NCI-H748 treated with DMSO at 0.1 percent for 48 hours (cell line): ENCODE measurements at places on chromosomes 6 and 20.

GRCh38 chr6:37036146-37036545 lies 30.7 kb downstream of the FGD2 start:
- DNase-seq: no peak

GRCh38 chr20:23923311-23923710 lies 43.8 kb upstream of the CST5 start:
- DNase-seq: no peak

DNA sequence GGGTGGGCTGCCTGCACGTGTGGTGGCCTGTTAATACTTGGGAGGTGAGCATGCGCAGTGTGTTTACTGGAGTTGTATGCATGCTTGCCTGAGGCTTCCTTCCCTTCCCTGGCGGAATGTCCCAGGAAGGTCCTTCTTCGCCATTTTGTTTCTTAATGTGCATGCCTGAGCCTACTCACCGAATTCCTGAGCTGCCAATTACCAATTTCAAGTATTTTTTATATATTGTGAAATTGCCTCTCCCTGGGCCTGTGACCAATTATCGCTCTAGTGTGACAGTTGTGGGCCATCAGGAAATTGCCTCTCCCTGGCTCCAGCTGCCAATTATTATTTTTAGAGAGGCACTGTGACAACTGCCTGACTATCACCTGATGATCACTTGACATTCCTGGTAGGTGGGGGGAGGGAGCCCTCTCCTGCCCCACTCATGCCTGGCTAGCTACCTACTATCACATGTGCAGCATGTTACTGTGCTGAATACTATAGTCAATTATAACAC lies 70.0 kb downstream of the FAM50B start:
- DNase-seq: peak; percentile 66

DNA sequence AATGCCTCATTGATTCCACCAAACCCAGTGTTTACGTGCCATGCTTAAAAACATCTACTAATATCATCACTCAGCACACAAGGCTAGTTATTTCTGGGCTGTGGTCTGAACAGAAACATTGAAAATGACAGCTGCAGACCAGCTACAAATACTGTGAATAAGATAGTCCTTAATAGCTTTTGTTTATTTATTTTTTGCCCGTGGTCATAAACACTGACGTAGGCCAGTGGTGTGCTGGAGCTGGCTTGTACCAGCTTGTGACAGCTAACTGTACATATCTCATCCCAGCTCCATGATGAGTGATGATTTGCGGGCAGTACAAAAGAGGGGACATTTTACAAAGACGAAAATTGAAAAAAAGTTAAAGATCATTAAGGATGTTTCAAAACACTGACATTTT lies 1057.0 kb downstream of the EPHA7 start:
- no peak for DNase-seq

GRCh38 chr6:17484201-17484849 lies 90.9 kb downstream of the CAP2 start:
- DNase-seq: peak; percentile 70

DNA sequence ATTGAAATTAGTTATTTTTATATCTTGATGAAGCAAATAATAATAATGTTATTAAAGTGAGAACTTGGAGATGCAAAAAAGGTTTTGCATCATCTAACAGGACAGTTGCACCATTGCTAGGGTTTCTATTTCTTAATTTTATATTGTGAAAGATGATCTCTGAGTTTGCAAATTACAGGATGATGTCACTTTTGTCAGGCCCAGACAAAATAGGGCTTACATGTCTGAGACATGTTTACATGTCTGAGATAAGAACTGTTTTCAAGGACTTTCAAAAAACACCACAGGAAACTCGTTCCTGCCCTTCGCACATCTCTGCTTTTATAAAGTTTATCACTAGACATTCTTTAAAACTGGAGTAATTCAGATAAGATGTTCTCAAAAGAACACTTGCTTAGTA lies 1075.8 kb upstream of the MANEA start:
- no peak for DNase-seq

- DNase-seq: no peak
These were observed 148.1 kb upstream of the HDAC2 start for GRCh38 chr6:114119056-114119455.

DNA sequence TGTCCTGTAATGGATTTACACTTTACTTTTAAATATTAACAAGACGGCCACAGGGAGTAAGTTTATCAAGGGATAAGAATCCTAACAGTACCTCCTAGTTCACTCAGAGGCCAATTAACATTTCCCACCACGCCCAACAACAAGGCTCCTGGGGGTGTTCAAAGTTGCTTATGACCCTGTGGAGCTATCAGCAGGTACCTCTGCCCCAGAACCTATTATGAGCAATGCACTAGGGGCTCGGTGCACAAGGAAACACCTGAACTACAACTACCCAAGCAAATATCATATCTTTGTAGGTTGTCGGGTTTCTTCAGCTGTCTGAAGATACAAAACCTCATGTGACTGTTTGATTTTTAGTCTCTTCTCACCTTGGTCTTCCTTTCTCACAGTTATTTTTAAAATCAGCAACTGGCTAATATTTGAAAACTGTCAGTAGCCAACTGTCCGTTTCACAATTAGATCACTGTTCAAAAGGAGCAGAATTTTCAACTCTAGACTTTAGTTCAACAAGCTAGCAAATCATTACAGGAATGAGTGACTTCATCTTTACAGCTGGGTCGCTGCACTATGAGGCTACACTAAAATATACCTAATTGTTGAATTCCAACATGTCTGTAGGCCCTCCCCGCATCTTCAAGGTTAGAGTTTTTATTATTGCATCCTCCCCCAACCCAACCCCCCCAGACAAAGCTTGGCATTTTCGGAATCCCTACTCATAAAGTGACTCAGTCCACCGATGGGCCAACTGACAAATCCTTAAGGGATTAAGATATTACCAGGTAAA lies 38.1 kb downstream of the B4GALT5 start:
- no peak for DNase-seq

DNA sequence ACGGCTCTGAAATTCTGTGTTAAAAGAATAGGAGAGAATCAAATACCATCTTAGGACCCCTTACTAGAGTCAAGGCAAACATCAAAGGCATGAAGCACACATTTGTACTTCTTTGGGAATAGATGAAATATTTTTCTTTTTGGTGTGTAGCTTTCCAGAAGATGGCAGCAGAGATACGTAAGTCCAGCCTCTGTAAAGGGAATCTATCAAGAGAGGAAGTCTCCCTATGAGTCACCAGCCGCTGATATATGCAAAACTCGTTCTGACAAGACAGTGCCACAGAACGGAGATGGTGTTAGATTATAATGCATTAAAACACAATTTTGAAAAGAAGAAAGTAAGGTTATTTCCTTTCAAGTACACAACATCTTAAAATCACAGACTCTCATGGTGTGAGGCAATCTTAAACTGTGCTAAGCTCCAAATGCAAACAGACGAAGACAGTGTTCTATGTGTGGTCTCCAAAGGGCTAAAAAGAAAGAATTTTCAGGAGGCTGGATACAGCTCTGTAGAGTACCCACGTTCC lies 120.0 kb upstream of the AGPAT4 start:
- peak; percentile 58 for DNase-seq

DNA sequence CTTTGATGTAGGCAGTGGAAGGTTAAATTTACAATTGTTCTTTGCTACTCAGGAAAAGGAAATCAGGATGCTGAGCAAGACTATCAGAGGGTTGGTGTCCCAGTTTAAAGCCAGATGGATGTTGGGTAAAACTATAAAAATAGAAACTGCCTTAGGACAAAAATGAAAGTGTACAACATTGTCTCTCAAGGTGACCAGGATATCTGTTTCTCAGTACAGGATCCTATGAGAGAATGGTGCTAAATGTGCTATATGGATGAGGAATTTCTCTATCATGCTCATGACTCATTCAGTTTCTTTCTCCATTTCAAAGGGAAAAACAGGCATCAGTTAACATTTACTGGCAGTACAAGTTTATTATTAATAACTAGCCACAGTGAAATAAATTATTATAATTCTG lies 534.2 kb upstream of the GJE1 start:
- no peak for DNase-seq

GRCh38 chr20:21303872-21304586 lies 898 bp downstream of the XRN2 start:
- DNase-seq: peak; percentile 77

- DNase-seq: no peak
These were observed 143.2 kb upstream of the TENT5A start for GRCh38 chr6:81895511-81896185.

DNA sequence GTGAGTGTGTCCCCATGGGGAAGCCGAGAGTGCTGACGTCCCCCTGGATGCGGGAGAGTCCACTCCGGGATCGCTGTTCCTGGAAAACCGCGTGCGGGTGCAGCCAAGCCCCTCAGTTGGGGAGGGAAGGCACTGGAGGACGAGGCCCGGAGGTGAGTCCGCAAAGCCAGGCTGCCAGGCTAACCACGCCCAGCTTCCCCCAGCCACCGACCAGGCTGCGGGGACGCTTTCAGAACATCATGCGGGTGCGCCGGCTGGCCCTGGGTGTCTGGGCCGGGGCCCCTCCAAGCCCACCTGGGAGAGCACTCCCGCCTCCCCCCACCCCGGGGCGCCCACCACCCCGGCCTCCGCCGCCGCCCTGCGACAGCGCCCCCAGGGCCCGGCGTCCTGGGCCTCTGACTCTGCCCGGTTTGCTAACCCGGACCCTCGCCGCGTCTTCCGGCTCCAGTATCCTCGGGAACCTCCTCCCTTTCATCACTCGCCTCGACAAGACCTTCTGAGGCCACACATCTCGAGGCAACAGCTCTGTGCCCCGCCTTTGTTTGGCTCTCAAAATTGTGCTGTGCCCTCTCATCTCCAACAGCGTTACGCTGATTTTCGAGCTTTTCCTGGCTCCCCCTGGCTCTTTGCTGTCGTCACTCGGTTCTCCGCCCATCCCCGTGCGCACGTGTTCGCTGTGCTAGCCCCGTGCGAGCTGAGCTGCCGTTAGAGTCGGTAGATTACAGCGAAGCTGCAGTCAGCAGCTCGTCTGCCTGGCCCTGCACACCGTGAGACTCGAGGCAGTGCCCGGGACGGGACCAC lies 47.1 kb upstream of the ENTPD6 start:
- DNase-seq: no peak

DNA sequence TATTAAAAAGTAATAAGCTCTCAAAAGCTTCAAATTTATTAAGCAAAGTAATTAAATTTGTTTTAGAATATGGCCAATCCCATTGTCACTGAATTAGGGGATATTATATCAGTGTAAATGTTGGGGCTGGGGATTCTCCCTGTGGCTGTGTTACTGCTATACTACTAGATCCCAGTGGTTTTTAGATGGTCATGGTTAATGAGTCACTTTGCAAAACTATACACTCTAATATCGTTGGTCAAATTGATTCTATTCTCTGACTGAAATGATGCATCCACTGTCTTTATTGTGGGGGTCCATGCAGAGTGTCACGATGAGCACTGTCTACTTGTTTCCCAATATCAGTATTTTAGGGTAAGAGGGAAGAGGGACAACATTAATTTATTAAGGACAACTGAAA lies 336.9 kb upstream of the PREP start:
- DNase-seq: no peak

GRCh38 chr6:131597446-131597845 lies 24.4 kb downstream of the ARG1 start:
- DNase-seq: no peak

GRCh38 chr6:161273752-161274487 lies at the start of gene AGPAT4:
Gene AGPAT4 (minus strand): TSS chr6:161274061. CDS start chr6:161232213, 41,848 bp downstream.
- DNase-seq: peak; percentile 95

- DNase-seq: no peak
These were observed 250.4 kb downstream of the GMPR start for GRCh38 chr6:16488813-16489212.

DNA sequence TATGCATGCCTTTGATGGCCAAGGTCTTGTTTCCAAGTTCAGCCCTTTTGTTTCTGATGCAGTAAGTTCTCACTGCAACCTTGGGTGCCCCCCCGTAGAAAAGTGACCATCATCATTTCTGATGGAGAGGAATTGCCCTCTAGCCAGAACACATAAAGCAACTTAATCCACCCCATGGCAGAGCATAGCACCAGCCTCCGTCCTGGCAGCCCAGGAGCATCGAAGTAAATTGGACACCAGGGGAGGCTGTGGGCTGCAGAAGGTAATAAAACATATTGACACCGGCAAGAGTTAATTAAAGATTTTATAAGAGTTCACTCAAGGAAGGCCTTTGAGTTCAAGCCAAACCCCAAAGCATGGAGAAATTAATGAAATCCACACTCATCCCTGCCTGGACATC lies 39.2 kb upstream of the CST7 start:
- DNase-seq: no peak

DNA sequence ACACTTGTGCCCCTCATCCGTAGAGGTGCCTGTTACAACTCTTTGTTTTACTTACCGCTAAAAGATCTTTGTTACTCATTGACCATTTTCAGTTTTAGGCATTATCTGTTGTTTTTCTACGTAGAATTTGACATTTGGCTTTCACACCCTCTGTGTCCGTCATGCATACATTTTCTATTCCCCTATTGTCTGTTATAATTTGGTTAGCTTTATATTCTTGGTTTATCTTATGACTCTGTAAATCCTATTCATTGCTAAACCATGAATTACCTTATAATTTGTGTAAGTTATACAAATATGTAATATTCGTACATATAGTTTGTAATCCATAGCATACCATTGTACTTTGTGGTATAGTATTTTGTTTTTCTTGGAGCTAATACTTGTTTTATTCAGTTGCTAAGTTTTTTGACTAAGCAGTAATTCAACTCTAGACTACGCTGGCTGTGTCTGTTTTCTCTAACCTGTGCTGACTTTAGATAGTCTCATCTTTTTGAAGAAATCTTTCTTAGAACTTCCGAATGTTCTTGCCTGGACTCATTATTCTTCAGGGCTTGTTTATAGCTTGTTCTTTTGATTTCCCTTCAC lies 21.8 kb downstream of the CDC5L start:
- no peak for DNase-seq

DNA sequence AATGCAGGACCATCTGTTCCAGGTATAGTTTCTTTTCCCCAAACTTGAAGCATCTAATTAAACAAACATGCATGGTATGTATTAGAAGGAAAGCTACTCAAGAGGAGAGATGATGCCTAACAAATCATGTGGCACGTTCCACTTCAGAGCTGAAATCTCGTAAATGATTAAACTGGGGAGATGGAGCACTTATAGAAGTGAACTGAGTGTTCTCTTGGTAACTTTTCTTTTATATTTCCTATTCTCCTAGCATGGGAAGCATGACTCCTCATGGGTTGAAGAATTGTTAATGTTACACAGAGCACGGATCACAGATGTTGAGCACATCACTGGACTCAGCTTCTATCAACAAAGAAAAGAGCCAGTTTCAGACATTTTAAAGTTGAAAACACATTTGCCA lies 61.1 kb downstream of the CCN2 start:
- DNase-seq: no peak

- no peak for DNase-seq
These were observed 15.2 kb downstream of the TAF4 start for GRCh38 chr20:62050166-62051120.
